Stimulated activated CD4-positive, alpha-beta T cell treated with anti-CD3 and anti-CD28 coated beads, Interleukin-15, amount 100 ng/mL, for 1 hour (primary cell): ENCODE measurements at places on chromosomes 2 and 18.

DNA sequence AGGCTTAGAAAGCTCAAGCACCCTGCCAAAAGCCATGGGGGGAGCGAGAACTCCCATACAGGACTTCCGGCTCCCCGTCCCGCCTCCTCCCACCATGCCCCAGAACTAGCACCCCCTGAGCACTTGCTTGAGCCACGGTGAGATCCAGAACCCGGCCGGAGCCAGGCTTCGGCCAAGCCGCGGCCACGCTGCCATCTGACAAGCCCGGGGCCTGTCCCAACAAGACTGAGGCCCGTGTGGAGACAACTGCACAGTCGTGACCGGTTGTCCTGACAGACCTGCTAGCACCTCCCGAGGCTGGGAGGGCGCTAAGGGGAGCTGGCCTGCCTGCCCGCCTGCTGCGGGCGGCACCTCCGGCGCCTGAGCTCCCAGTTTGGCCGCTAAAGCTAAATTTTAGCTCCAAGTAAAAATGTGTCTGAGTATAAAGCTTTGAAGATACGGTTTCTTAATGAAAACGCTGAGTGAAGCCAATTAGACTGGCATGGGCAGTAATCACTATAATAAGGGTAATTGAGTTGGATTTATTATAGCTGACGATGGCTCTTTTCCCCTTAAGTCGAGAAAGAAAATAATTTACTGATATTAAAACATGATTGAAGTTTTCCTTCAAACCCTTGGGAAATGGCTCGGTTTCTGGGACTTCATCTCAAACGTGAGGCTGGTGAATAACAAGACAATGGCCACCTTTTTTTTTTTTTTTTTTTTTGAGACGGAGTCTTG is 78.3 kb upstream of the ODC1 start:
- no peak for DNase-seq

DNA sequence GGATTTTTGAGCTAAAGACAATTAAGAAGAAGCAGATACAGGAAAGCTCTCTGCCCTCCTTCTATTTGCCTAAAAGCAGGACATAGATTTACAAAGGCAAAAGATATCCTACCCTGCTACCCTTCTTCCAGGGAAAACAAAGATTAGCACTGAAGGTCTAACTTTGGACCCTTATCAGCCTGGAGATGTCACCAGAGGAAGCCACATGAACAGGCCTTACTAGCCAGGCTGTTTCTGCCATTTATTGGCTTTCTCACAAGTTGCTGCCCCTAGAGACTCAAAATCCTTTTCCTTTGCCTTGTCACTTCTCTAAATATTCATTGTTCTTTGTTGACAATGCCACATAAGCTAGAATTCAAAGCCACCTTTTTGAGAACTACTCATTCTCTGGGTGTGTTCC is 147.3 kb downstream of the B3GNT2 start:
- DNase-seq = no peak

GRCh38 chr18:45566025-45566740 is 49.1 kb upstream of the SLC14A2 start:
- DNase-seq = no peak

- no peak for DNase-seq
These were observed 211.1 kb downstream of the ALPK2 start for GRCh38 chr18:58417752-58418151.

- no peak for DNase-seq
These were observed 925.7 kb downstream of the DCDC2C start for GRCh38 chr2:4628998-4629501.

DNA sequence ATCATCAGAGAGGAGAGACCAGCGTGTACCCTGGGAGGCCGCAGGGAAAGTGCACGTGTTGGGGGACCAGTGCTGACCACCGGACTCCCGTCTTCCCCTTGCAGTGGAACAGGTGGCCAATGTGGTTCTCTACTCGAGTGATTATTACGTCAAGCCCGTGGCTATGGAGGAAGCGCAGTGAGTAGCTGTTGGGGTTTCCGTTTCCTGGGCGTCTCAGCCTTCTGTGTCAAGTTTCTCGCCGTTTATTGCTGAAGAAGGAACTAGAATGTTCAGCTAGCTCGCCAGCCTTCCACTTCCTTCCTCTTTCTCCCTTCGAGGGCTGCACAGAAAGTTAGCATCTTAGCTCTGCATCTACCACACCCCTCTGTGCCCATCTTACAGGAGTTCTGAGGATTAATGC is 22.8 kb upstream of the DGKD start:
- no peak for DNase-seq

GRCh38 chr2:42435628-42436027 is 58.2 kb downstream of the KCNG3 start:
- DNase-seq = no peak

DNA sequence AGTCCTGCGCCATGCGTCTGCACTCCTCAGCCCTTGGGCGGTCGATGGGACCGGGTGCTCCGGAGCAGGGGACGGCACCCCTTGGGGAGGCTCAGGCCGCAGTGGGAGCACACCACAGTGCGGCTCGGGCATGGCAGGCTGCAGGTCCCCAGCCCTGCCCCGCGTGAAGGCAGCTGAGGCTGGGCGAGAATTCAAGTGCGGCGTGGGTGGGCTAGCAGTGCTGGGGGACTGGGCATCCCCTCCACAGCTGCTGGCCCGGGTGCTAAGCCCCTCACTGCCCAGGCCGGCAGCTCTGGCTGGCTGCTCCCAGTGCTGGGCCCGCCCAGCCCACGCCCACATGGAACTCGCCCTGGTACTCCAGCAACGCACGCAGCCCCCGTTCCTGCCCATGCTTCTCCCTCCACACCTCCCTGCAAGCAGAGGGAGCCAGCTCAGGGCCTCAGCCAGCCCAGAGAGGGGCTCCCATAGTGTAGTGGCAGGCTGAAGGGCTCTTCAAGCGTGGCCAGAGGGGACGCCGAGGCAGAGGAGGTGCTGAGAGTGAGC is 198.3 kb upstream of the CNTNAP5 start:
- DNase-seq = no peak

- DNase-seq = no peak
These were observed 55.5 kb downstream of the SEPTIN10 start for GRCh38 chr2:109558076-109558882.

GRCh38 chr2:85907671-85908157 is 18.9 kb upstream of the ST3GAL5 start:
- no peak for DNase-seq
